Stimulated activated CD8-positive, alpha-beta memory T cell treated with anti-CD3 and anti-CD28 coated beads, Interleukin-4, amount 100 ng/mL, for 4 hours (primary cell): ENCODE measurements at places on chromosomes 5 and 9.

DNA sequence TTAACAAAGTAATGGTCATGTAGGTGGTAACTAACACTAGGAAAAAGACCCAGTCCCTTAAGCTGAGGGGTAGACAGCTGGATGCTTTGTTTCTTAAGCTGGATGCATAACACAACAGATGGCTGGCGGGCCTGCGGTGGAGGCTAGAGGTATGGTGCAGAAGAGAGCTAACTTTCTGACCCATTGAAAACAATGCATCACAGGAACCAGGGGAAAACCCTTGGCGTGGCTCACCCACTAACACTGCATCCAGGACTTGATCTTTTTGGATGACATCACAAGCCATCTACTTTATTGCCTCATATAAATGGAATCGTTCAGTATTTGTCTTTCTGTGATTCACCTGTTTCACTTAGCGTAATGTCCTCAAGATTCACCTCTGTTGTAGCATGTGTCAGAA lies 138.7 kb downstream of the AUH start:
- no peak for DNase-seq

DNA sequence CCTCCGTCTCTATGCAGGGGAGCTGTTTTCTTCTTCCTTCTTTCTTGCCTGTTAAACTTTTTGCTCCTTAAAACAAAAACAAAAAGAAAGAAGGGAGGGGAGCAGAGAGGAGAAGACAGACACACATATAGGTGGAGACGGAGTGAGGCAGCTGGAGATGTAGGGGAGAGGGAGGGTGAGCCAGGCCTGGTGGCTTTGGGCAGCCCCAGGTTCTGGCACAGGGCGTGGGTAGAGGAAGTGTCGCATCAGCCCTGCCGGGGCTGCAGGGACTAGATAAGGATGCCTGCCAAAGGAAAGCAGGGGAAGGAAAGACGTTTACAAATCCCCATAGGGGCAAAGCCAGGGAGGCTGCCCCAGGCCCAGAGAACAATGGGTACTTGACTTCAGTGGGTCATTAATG lies 38.7 kb upstream of the PTGS1 start:
- DNase-seq = no peak

GRCh38 chr5:85049020-85049419 lies 664.3 kb upstream of the EDIL3 start:
- DNase-seq = no peak

DNA sequence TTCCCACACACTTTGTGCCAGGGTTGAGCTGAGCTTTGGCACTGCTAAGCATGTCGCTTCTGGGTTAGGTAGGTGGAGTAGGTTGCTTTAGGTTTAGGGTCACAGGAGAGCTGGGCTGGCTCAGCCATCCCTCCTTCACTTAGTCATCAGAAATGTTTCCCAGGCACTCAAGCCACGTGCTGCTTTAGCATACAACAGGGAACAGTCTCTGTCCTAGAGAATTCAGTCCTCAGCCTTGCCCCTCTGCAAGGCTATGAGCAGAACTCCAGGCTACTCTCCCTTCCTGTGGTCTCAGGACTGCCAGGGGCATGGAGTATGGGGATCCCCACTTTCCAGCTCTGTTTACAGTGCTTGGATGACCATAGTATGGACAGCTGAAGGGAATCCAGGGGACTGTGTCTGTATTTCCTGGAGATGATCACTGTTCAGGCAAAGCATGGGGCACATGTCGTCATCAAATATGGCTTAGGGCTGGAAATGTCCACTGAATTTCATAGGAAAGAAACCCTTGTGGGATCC lies 7.5 kb upstream of the ANKRD33B start:
- DNase-seq = no peak

DNA sequence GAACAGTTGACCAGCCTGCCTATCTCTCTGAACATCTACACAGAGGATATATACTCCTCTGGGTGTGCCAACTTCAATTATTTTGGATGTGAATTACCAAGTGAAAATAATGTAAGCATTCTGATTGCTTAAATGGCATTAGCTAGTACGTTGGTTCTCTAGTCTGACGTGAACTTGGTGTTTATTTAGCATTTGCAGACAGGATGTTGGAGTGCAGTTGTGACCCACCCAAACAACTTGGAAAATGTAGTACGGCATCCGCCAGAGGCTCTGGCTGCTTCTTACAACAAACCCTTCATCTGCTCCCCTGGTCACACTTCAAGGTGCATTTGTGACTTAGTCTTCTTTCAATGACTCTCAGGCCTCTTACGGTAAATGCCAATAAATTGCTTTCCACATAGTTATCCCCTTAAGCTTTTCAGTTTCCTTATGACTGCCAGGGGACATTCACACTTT lies 616.6 kb downstream of the PDE4D start:
- no peak for DNase-seq

DNA sequence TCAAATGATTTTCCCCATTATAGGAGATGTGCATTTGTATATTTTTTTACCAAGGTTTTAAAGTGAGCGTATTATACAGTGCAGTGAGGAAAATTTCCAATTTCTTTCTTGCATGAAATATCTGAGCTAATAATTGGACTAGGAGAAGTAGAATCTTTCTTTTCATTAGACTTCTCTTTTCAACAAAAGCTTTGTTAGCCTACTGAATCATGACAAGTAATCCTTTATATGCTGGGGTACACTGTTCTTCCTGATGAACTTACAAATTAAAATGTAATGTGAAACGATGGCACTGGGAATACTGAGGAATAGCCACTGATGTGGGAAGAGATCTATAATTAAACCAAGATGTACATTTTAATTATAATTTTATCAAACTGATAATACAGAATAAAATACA lies 829.6 kb downstream of the PTPRD start:
- DNase-seq = no peak

- no peak for DNase-seq
Observed at GRCh38 chr5:78701795-78702410, 53.3 kb upstream of the LHFPL2 start.

- DNase-seq = no peak
Observed at GRCh38 chr5:141732417-141732816, 50.4 kb upstream of the ARAP3 start.

DNA sequence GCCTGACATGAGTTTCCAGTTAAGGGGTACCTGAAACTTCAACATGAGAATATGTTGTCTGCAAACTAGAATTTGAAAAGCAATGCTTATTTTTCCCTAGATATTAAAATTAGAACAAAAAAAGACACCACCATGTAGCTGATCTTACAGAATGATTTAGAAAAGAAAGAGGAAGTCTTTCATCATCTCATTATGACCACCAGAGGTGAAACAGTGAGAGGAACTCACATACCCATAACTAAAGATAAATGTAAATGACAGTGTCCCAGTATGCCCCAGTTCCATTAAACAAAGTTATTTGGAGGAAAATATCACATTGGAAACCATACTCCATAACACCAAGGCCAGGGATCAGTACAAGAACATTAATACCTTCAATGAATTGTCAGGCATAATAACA lies 6.9 kb downstream of the TAF7 start:
- DNase-seq = no peak

DNA sequence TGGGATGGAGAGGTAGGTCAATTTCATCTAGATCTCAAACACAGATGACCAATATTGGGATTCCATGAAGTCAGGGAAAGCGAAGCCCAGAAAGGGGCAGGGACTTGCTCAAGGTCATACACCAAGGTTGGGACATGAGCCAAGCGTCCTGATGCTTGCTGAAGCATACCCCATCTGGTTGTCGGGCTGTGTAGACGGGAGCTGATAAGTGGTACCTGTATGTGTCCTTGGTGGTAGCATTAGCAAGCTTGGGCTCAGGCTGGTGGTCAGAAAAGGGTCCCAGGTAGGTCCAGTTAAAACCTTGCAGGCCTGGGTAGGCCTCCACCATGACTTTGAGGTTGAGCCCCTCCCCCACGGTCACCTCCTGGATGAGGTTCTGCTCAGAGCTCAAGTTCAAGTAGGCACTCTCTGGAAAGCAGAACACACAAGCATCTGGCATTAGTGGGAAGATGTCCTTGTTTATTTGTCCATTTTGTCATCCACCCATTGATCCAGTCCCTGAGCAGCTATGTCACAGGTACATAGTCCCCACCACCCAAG lies 13.2 kb downstream of the CSF1R start:
- no peak for DNase-seq

- no peak for DNase-seq
Observed at GRCh38 chr5:30804739-30805505, 388.6 kb upstream of the CDH6 start.

- no peak for DNase-seq
Observed at GRCh38 chr5:54178207-54178606, 132.2 kb downstream of the ARL15 start.
